NCI-H2107 (cell line): ENCODE measurements at places on chromosomes 16 and 17.

GRCh38 chr17:34365340-34365739 is 2.3 kb upstream of the CCL1 start:
- no peak for DNase-seq

- no peak for DNase-seq
Measured at GRCh38 chr17:82386255-82386831, 14.8 kb downstream of the UTS2R start.

GRCh38 chr17:35377706-35378105 is 4.3 kb upstream of the SLFN11 start:
- no peak for DNase-seq

DNA sequence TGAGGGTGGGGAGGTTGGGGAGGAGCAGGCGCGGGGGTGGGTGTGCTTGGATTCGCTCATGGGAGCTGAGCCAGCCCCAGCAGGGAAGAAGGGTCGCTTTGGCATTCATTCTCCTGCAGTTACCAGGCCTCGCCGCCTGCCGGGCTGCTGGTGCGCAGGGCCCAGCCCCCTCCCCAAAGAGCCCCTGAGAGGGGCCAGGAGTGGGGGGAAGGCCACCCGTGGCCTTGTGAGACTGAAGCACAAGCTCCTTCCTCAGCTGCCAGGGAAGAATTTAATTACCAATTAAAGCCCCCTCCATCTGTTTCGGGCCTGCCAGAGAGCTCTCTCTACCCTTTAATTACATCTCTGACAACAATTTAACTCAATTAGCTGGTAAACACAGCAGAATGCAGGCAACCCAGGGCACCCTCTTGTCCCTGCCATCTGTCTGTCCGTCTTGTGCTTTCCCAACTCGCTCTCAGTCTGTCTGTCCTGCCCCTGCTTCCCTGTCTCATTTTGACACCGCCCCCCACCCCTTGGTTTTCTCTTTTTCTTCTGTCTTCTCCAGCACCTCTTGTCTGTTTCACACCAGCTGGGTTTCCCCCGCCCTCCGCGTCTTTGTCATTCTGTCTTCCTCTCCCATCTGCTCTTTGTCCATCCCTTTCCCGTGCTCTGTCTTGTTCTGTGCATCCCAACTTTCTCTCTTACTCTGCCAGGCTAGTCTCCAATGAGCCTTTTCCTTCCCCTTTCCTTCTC is 32.7 kb downstream of the CDK5RAP3 start:
- no peak for DNase-seq

DNA sequence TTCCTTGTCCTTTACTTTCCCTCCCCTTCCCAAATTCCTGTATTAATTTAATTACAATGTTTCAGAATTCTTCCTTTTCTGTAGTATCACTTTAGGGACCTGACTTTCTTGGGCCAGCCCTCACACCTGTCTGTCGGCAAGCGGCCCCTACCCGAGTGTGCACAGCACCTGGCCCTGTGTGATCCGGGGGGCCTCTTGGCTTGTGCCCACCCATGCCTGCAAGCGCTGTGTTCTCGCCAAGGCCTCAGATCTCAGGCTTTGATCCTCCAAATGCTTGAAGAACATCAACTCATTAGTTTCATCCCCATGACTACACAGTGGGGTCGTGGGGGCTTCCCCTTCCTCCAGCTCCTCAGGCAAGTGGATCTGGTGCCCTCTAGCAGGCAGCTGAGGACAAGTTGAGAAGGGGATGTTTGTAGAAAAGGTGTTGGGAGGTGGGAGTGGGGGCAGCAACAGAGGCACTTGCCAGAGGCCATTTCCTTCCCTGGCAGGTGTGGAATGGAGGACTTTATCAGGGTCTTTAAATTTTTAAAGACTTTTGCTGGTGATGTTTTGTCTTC is 15.7 kb upstream of the CDH3 start:
- DNase-seq, result no peak

DNA sequence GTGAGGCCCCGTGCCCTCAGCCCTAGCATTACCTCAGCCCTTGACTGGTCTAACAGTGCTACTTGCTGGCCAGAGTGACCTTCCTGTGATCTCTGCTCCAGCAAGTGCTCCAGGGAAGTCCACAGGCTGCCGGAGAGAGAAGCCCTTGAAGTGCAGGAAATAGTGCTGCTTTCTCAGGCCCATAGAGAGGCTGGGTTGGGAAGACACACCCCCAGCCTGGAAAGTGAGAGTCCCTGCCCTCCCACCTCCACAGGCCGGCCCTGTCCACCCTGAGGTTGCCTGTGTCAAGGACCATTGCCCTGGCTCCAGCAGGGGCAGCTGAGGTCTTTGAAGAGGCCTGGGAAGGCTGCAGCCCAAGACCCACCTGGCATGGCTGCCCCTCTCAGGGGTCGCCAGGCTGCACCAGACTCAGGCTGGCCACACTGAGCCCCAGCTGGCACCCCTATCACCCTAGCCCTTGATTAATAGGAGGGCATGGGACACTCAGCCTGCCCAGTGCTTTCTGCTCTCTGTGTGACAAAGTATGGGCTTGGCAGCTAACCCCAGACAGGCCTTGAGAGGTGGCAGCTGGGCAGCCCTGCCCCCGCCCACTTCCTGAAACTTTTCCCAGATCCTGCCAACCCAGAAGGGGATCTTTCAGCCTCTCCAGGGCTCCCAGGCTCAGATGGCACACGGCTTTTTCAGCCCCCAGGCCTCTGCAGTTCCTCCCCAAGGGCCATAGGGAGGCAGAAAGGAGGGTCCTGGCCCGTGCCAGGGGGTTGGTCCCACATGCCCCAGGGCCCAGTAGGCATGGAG is 21.7 kb downstream of the ATP6V0D1 start:
- no peak for DNase-seq

- no peak for DNase-seq
Measured at GRCh38 chr16:88649924-88650748, 717 bp downstream of the CYBA start.

DNA sequence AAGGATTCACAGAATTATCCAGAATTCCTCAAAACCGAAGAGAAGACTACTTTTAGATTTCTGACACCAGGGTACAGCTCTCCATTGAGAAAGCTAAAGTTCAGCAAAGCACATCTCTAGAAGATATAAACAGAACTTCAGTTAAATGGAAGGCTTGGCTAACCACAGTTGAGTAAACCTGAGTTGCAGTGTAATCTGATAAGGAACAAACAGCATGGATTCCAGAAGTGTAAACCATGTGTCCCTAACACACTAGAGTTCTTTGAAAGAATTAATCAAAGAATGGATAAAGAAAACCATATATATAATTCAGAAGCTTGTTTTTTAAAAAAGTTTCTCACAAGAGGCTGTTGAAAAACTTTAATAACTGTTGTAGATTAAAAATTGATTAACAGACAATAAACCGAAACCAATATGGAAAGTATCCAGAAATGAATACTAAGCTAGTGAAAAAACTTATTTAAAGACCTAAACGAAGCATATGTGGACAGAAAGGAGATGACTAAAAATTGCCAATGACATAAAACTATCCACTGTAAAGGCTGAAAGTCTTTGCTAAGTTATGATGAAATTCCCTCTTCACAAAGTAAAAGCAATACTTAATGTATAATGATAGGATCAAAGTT is 4.3 kb downstream of the RNF43 start:
- DNase-seq, result no peak

GRCh38 chr16:71590584-71590983 is 13.7 kb upstream of the TAT start:
- DNase-seq, result no peak

- DNase-seq, result no peak
Measured at GRCh38 chr17:49414271-49414621, 436 bp downstream of the PHB1 start.

DNA sequence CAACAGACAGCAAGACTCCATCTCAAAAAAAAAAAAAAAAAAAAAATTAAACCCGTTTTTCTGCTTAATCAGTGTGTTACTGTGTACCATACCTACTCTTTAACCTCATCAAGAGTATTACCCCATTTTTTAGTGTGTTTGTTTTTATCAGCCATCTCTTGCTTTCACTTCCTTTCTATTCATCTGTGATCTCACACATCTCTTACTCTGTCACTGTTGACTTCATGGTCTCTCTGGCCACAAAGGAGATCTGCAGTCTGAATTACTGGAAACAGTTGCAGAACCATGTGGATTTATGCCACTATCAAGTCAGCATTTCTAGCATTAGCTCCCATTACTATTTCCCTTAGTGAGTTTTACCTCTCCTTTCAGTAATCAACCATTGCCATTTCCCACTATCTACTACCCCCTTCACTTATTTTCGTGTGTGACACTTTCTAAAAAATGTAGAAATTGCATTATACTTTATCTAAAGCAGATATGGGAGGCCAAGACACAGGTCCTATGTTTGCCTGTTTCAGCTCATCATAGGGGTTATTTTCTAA is 20.1 kb downstream of the NDEL1 start:
- no peak for DNase-seq

GRCh38 chr16:89759746-89760340 is 38.5 kb downstream of the ZNF276 start:
- no peak for DNase-seq

GRCh38 chr16:30761427-30761927 is 385 bp downstream of the CFAP119 start:
- DNase-seq, result no peak

DNA sequence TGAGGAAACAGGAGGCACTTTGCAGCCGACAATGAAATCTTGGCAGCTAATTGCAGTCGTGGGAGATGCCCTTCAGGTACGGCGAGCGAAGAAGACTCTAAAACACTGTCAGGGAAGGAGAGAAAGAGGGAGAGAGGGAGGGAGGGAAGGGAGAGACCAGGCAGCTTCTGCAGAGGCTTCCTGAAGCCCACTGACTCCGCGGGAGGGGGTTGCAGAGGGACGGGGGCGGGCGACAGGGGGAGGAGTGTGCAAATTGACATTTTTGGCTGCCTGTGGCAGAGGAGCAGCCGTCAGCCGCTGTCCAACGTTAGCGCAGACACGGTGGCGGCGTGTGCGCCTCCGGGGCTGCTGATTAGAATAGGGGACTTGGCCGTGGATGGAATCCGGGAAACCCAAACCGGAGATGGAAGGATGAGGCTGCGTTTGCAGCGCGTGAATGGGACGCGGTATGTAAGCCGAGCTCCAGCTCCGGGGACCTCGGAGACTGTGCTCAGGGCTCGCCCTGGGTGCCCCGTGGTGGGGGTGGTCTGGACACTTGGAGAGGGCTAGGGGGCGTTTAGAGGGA is 849.1 kb upstream of the RBFOX1 start:
- DNase-seq, result no peak

DNA sequence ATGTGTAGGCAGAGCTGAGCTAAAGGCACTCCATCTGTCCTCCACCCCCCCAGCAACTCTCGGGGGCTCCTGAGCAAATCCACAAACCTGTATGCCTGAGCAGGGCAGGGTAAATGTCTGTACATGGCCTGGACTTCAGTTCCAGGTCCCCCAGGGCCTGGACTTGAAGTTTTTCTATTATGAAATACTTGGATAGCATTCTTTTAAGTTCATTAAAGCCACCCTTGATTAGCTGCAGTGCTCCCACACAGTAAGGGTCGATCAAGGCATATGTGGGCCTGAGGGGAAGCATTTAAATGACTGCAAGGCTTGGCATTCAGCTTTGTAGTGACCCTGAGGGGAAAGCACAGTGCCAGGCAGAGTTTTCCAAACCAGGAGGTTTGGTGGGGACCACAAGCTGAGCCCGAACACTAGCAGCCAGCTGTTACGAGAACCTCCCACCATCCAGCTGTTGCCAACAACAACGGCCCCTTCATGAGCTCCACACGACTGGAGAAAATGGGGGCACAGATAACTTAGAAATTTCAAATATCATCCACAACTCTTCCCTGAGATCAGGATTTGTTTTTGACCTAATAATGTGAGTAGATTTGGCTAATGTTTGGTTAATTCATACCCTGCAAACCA is 6.7 kb downstream of the FAM117A start:
- DNase-seq, result no peak

- DNase-seq, result no peak
Measured at GRCh38 chr16:25126820-25127232, 15.3 kb downstream of the LCMT1 start.

GRCh38 chr16:84239909-84240308 is at the start of gene KCNG4:
Gene KCNG4, minus strand, starts transcription at chr16:84240012. Its CDS starts 2,527 bp downstream, at chr16:84237485.
- DNase-seq, result no peak

GRCh38 chr17:6456914-6457687 is 12.8 kb downstream of the PIMREG start:
- no peak for DNase-seq

DNA sequence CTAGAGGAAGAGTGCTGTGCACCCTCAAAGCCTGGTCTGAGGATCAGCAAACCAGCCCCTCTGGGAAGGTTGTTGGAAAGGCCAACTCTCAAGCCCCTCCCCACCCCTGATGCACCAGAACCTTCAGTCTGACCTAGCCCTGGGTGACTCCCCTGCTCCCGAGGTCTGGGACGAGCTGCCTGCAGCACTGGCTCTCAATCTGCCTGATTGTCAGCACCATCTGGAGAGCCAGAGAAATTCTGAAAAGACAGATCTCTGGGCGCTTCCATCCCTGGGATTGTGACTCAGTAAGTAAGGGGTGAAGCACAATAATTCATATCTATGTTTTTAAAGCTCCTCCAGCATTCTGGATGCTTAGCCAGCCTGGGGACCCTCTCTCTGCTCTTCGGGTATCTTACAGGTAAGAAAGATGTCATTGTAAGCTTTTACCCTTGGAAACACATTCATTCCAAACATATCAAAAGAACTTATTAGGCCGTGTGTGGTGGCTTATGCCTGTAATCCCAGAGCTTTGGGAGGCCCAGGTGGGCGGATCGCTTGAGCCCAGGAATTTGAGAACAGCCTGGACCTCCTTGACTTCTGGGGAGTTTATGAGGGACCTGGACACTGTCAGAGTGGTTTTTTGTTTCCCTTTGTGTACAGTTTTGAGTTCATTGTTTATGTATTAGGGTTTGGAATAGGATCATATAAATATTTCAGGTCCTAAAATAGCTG is 147.5 kb downstream of the KCNJ12 start:
- DNase-seq, result no peak

DNA sequence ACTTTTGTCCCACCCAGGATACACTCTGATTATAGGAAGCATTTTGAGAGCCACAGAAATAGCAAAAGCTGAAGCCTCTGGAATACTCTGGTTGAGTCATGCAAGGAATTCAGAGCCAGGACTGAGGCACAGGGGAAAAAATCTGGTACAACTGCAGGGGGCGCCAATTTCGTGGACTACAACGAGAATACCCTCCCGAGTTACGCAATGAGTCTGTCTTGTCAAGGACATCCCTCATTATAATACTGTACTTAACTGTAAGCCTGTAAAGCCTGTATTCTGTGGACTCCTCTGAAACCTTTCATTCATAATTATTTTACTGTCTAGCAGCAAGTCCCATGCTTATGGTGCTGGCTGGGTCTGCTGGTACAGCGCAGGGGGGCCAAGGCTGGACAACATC is 7.8 kb downstream of the HOXB1 start:
- no peak for DNase-seq

DNA sequence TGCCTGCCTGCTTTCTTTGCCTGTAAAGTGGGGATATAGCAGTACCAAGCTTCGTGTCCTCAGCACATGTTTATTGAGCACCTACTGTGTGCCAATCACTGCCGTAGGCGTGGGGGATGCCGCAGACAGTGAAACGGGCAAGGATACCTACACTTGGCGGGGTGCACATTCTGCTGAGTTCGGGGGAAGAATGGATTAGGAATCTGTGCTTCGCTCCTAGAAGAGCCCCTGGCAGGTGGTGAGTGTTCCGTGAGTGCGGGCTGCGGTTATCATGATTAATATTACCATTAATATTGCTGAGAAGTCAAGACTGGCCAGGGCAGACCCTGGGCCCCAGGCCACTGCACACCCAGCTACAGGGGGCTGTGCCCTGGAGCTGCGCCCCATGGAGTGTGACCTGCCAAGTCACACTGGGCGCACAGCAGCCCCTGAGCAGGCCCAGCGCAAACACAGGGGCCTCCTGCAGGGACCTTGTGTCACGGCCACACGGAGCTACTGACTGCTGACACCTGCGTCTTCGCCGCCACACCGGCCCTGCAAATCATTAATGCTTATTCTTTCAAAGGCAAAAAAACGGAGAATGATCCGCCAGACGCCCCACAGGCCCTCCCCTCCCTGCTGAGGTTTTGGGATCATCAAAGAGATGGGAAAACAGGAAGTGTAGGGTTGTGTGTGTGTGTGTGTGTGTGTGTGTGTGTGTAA is 213.4 kb upstream of the GSE1 start:
- no peak for DNase-seq
